Brain (organoid and tissue), 16 donors: ENCODE measurements at places on chromosomes 1 and 21.

DNA sequence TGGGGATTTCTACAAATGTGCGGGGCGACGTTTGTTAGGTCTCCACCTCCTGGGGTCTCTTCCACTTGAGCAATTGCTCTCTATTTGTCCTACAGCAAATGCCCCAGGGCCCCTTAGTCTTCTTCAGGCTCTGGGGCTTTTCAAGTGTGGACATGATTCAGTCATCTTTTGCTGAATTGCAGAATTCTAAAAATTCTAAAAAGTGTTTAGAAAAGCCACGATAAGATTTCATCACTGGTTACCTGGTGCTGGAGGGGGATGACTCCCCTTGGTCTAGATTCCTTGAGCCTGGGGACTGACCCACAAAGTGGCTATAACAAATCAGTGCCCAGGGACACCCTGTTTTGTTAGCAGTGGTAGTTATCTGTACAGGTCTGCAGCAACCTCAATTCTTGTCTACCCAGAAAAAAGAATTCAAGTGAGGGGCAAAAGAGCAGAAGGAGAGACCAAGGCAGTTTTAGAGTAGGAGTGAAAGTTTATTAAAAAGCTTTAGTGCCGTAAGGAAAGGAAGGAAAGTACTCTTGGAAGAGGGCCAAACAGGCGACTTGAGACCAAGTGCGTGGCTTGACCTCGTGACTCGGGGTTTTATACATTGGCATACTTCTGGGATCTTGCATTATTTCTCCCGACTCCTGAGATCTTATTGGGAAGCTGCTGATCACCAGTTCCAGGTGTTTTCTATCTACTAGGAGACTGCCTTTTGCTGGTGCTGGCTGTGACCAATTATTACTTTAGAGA is 25.2 kb downstream of the PROK1 start:
- DNase-seq = no peak

GRCh38 chr1:73604739-73605138 is 593.2 kb downstream of the LRRIQ3 start:
- no peak for DNase-seq

- DNase-seq = no peak
Measured at GRCh38 chr1:174160109-174160473, 771 bp downstream of the RABGAP1L start.

- no peak for DNase-seq
Measured at GRCh38 chr21:37437376-37438080, 71.0 kb downstream of the DYRK1A start.

GRCh38 chr21:28817871-28818270 is 174.8 kb downstream of the LTN1 start:
- no peak for DNase-seq

DNA sequence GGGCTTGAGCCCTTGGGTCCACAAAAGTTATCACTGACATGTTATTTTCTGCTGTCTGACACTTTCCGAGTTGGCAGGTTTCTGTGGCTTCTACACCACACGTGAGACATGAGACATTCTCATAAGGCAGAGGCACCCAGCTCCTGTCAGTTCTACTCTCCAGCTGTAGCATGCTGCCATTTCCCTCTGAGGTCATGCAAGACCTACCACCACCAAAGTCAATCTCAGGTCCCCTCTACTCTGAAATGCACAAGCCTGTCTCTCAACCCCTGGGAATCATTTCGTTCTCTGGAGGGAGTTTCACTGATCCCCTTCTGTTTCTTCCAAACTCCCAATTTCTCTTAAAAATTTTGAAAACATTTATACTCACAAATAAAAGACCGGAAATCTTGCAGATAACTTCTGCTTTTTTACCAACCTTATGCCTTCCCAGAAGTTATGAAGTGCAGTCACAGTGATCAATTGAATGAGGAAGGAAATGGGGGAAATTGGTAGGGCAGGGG is 39.5 kb upstream of the CR2 start:
- no peak for DNase-seq

- DNase-seq = no peak
Measured at GRCh38 chr1:9401080-9401453, 108.4 kb downstream of the SPSB1 start.

DNA sequence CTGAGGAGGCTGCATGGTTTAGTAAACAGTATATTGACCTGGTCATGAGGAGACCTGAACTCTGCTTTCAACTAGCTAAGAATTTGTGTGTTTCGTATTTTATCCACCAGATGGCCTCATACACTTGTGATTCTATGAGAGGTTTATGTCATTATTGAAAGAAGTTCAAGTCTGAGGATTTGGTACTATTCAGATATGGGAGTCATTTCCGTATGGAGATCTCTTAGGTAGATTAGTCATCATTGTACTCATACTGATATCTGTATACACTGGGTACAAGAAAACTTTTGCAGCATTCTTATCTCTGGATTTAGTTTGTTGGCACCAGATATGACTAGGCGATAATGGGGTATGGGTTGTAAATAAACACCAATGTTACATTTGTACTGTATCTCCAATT is 26.6 kb downstream of the ATF6 start:
- DNase-seq = peak; percentile 80

- DNase-seq = peak; percentile 92
Measured at GRCh38 chr1:54488779-54489626, 59.0 kb upstream of the ACOT11 start.

DNA sequence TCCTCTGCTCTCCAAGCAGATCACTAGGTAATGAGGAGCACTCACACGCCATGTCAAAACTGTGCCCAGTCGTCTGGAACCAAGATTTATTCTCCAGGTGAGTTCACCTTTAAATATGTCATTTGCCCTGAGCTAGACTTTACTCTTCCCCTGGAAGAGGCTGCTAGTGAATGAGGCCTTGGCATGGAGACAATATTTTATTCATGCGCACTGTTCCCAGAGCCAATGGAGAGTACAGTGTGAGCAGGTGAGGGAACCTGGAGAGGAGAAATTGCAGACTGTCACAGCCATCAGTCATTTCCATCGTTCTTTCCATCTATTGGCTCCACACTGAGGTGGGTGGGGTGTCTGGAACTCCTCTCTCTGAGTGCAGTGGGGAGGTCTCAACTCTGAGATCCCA is 333.6 kb downstream of the KCNH1 start:
- DNase-seq = no peak

- DNase-seq = no peak
Measured at GRCh38 chr1:1997576-1997975, 6.0 kb downstream of the CFAP74 start.

DNA sequence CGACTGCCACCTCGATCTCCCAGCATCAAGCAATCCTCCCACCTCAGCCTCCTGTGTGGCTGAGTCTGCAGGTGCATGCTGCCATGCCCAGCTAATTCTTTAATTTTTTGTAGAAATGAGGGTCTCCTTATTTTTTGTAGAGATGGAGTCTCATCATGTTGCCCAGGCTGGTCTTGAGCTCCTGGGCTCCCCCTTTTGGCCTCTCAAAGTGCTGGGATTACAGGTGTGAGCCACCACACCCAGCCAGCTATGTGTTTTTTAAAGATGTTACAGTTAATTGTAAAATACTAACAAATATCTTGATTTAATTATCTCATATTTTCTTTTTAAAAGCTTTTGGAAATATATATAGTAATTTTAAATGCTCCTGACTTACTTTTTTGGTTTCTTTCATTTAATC is 181.3 kb upstream of the DMRTA2 start:
- DNase-seq = no peak

DNA sequence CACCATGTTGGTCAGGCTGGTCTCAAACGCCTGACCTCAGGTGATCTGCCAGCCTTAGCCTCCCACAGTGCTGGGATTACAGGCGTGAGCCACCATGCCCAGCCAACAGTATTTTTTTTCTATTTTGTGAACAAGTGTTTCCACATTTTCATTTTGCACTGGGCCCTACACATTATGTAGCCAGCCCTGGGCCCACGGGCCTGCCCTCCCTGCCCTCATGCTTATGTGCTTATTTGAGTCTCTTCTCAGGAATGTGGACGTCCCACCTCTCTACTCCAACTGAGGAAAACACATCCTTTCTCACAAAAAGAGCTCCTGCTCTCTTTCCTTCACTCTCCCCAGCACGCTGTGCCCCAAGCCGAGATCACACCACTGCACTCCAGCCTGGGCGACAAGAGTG is 13.5 kb upstream of the ZBED6 start:
- no peak for DNase-seq

DNA sequence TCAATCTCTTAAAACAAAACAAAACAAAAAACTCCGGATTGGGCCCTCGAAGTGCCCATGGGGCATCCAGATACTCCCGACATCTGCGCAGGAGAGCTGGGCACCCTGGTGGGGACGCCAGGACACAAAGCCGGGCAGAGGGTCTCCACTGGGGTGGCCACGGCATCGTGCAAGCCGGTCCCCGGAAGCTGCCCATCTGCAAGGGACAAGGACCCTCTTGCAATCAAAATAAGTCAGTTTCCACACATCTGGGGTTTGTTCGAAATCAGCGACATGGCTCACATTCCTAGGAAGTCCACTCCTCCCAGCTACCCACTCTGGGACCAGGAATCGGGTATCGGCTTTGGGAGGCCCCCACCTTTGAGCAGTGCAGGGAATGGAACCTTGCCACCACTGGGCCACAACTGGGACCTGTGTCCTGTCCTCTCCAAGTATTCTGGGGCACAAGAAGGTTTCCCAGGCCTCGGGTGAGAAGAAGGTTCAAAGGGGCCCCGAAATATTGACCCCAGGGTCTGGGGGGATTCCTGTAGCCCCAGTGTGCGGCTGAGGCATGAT is 4.6 kb upstream of the PRDM16 start:
- no peak for DNase-seq

GRCh38 chr1:70465911-70466310 is 54.8 kb downstream of the CTH start:
- peak; percentile 49 for DNase-seq

DNA sequence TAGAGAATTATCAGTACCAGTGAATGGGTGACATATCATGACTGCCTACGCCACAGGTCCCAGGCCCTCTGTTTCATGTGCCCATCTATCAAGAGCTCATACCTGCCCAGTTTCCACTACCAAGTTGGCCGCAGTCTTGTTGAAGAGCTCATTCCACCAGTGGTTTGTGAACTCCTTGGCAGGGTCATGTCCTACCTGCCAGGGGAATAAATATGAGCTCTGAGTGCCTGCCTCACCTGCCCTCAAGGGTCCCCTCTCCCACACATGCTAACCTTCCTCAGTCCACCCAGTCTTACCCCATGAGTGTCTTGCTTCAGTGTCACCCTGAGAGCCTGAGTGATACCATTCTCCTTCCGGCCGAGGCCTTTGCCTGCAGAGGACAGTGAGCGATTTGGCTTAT is 3.2 kb downstream of the GPATCH4 start:
- DNase-seq = no peak

GRCh38 chr1:110540891-110541685 is 22.1 kb upstream of the KCNA10 start:
- DNase-seq = peak; percentile 50

GRCh38 chr1:10794724-10795275 is 1.6 kb downstream of the CASZ1 start:
- no peak for DNase-seq

DNA sequence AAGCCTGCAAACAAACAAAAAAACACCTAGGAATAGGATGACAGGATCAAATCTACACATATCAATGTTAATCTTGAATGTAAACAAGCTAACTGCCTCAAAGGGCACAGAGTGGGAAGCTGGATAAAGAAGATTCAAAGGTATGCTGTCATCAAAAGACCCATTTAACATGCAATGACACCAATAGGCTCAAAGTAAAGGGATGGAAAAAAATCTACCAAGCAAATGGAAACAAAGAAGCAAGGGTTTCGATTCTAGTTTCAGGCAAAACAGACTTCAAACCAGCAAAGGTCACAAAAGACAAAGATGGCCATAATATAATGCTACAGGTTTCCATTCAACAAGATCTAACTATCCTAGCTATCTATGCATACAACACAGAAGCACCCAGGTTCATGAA is 16.2 kb upstream of the OR2T10 start:
- DNase-seq = no peak

DNA sequence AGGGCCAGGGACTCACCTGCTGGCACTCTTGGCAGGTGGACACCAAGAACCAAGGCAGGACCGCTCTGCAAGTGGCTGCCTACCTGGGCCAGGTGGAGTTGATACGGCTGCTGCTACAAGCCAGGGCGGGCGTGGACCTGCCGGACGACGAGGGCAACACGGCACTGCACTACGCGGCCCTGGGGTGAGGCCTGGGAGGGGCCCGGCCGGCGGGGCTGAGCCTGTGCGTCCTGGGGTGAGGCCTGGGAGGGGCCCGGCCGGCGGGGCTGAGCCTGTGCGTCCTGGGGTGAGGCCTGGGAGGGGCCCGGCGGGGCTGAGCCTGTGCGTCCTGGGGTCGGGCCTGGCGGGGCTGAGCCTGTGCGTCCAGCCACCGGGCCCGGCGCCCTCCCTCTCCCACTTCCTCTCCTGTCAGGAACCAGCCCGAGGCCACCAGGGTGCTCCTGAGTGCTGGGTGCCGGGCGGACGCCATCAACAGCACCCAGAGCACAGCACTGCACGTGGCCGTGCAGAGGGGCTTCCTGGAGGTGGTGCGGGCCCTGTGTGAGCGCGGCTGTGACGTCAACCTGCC is 4.6 kb upstream of the MMP23B start:
- no peak for DNase-seq

- DNase-seq = no peak
Measured at GRCh38 chr1:11335417-11336056, 62.5 kb downstream of the UBIAD1 start.

DNA sequence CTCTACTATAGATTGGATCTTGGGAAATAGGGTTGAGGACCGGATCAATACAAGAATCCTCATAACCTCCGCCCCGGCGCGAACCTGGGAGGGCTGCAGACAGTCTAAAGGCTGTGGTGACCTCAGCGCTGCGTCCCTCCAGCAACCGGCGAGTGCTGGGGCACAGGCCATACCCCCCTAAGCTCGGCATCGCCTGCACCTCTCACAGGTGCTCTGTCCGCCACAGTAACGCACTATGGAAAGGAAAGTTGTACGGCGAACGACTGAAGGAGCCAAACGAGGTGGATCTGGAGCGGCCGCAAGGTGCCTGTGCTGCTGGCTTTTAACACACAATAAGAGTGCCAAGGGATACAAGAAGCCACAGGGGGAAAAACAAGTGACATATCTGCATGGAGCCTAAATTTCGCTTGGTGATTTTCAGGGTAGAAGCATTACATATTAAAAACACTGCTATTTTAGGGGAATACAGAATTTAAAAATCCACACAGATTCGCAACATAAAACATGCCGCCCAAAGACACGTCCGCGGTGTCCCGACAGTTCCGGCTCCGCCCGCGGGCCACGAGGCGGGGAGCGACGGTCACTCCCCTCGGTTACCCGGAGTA is 1.4 kb upstream of the RBM15 start:
- no peak for DNase-seq

GRCh38 chr1:42379794-42380585 is 602 bp upstream of the RIMKLA start:
- peak; percentile 34 for DNase-seq

DNA sequence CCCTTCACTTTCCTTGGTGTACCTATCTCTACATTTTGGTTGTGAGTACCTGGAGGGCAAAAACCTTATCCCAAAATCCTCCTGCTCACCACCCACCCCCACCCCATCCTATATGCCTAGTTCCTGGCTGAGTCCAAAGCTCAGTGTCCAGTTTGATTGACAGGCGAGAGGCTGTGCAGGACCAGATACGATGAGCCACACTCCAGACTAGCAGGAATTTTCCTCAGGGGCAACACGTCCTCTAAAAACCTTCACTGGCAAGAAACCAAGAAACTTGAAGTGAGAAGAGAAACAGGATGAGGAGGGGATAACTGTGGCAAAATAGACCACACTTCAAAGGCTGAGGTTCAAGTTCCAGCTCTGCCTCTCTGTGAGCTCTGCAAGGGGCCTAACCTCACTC is 1.1 kb upstream of the SLAMF8 start:
- DNase-seq = no peak

GRCh38 chr21:17548262-17548661 is 35.4 kb downstream of the CXADR start:
- no peak for DNase-seq

- DNase-seq = no peak
Measured at GRCh38 chr21:37873655-37874054, 42.6 kb downstream of the KCNJ6 start.
